Smooth muscle cell of the pulmonary artery (primary cell): ENCODE measurements at places on chromosomes 6 and 20. TPM values are rescaled to one million over a fixed set of nuclear protein-coding genes. Genes with fewer than 3 reads are reported as not detected.

ANKRD66 gene
- not detected in 2 replicates for total RNA-seq

NCR2 gene
- total RNA-seq = not detected in 2 replicates

TSHZ2 gene
- 0.26 and 3.1 TPM in 2 replicates for total RNA-seq

B3GALT4 gene
- total RNA-seq = 4.9 and 7.6 TPM in 2 replicates

HSPA1L gene
- total RNA-seq = 1.9 and 2.2 TPM in 2 replicates

SLC17A1 gene
- total RNA-seq = not detected in 2 replicates

PKIB gene
- total RNA-seq = 6.5 and 35.7 TPM in 2 replicates

IYD gene
- under 0.01 TPM in 1 of 2 replicates, not detected in the other for total RNA-seq

SPO11 gene
- not detected in 2 replicates for total RNA-seq

SLC2A4RG gene
- total RNA-seq = 20.9 and 27.9 TPM in 2 replicates

NRN1 gene
- 0.39 and 16.3 TPM in 2 replicates for total RNA-seq

CCN2 gene
- 658 and 710 TPM in 2 replicates for total RNA-seq

MYL9 gene
- total RNA-seq = 45.4 and 54.0 TPM in 2 replicates

OPRL1 gene
- 2.3 and 2.4 TPM in 2 replicates for total RNA-seq

CPXM1 gene
- 0.33 TPM in 1 of 2 replicates, not detected in the other for total RNA-seq

LRRC1 gene
- total RNA-seq = 5.3 and 8.8 TPM in 2 replicates
